ENCODE measurements at places on chromosomes 16 and 17.

- DNase-seq = no peak
Measured at GRCh38 chr16:88616320-88616719, 22.1 kb upstream of the IL17C start.

DNA sequence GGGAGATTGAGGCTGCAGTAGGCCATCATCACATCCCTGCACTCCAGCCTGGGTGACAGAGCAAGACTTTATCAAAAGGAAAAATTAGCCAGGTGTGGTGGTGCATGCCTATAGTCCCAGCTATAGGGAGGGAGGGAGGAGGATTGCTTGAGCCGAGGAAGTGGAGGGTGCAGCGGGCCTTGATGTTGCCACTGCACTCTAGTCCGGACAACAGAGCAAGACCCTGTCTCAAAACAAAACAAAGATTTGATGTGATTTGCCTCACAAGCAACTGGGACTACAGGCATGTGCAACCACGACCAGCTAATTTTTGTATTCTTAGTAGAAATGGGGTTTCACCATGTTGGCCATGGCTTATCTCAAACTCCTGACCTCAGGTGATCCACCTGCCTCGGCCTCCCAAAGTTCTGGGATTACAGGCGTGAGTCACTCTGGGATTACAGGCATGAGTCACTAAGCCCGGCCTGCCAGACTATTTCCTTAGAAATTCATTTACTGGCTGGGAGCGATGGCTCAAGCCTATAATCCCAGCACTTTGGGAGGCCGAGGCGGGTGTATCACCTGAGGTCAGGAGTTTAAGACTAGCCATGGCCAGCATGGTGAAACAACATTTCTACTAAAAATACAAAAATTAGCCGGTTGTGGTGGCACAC lies 11.5 kb downstream of the UBE2G1 start:
- no peak for DNase-seq

- no peak for DNase-seq
Measured at GRCh38 chr17:39069114-39069756, 82.2 kb downstream of the PLXDC1 start.

DNA sequence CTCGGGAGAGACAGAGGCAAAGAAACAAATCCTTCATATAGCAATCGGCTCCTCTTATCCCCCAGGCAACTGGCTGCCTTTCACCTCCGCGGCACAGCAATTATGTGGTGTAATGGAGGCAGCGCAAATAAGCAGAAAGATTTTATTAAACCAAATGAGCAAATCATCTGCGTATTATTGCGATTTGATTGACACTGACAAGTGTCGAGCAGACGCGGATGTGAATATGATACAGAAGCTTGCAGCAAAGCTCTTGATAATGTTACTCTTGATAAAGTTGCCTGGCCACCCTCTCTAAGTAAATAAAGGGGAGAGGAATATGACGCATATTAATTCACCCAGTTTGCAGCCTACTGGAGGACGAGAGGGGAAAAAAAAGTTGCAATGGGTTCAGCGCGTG lies 26.5 kb upstream of the AKTIP start:
- DNase-seq = no peak
